ENCODE measurements at places on chromosomes 12 and 14.

- no peak for DNase-seq
Observed at GRCh38 chr14:84250893-84251292, 1279.1 kb upstream of the FLRT2 start.

DNA sequence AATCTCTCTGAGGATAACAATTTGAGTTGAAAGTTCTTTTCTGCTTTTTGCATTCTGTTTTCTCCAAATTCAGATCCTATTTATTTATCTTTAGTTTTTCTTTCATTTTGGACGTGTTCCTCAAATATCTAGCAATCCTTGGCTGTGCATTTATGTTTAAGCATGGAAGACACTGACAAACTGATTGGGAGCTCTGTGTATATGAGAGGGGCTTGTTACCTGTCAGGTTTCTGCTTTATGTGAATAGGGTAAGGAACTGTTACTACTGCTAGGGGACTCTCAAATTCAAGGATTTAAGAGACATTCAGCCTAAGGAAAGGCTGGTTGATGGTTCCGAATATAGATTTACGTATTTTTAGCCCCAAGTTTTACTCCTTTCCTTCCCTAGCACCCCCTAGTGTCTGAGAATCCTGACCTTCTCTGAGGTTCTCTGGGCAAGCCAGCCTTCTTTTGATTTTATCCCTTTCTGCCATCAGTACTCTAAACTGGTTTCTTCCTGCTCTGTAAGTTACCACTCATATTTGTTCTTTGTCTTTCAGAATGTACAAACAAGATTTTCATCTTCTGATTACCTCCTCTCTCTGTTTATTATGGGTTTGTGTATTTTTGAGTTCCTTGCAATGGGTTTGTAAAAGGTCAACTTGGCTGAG, 30.5 kb downstream of the YLPM1 start:
- DNase-seq = no peak

DNA sequence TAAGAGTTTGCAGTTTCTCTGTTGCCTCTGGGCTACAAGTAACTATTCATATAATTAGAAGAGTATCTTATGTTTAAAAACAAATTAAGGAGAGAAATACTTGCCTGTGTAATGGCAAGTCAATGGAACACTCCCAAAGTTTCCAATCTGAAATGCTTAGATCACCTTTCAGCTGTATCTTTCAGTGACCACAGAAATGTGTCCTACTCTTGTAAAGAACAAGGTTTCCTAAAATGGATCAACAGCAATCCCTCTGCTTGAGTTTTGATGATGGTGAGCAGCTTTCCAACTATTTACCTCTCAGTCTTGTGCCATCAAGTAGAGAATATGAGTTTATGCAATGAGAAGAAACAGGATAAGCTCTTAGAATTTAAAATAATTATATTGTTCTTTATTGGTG, 92.9 kb downstream of the ERGIC2 start:
- no peak for DNase-seq

DNA sequence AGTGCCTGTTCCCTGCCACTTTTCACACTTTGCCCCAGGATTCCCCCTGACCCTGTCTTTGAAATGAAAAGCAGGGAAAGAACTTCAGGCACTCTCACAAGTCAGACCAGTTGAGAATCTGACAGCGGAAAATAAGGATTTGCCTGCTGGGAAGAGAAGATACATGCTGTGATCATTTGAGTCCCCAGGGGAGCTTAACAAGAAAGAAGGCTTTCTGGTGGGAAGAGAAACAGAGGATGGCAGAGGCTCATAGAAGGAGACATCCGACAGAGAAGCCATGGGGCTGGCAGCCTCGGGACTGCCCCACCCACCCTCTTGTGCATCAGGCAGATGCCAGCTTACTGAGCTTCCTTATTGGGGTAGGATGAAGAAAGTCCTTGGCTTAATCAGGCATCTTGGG, 11.9 kb downstream of the TTC9 start:
- DNase-seq = no peak

- DNase-seq = no peak
Observed at GRCh38 chr14:68733086-68733914, 59.6 kb downstream of the ZFP36L1 start.

DNA sequence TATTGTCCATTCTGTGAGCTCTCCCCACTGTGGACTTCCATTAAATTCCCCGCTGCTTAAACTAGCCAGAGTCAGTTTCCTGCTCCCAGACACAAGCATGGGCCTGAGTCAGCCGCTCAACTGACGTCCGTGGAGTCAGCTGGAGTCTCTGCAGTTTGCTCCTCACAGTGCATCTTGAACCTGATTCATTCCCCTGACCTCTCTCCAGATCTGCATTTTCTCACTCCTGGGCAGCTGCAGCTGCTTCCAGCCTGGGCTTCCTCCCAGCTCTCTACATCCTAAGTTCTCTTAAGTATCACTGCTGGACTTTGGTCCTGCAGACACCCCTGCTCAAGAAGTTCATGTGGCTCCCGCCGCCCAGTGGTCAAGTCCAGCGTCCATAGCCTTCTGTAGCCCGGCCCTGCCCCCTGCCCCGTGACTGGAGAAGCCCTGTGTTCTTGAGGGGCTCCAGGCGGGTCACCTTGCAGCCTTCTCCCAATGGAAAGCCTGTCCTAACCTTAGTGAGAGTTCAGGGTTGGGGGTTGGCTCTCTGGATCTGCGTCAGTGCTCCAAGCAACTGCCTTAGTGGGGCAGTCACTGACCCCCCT, 20.0 kb downstream of the NFKBIA start:
- no peak for DNase-seq

- no peak for DNase-seq
Observed at GRCh38 chr14:82667501-82667900, 1133.8 kb upstream of the SEL1L start.

GRCh38 chr12:5907807-5908206, 37.3 kb downstream of the ANO2 start:
- DNase-seq = no peak

- no peak for DNase-seq
Observed at GRCh38 chr12:102063069-102063468, 1.3 kb upstream of the WASHC3 start.

DNA sequence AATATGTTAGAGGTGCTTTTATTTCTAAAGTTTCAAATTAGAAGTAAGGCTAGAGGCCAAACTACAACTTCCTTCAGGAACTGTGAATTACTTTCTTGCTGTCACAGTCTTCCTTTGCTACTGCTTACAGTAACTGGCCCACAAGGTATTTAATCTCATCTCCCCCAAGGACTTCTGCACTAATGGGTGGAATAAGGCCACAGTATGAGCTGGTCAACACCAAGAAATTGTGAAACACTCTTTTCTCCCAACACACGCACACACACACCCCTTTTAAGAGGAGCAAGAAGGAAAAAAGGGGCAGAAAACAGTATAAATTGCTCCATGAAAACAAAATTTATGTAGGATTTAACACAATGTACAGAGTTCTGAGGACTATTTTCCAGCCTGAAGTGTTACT, 45.6 kb downstream of the SCAF11 start:
- DNase-seq = no peak

- no peak for DNase-seq
Observed at GRCh38 chr12:117593815-117594400, 232.5 kb upstream of the NOS1 start.

DNA sequence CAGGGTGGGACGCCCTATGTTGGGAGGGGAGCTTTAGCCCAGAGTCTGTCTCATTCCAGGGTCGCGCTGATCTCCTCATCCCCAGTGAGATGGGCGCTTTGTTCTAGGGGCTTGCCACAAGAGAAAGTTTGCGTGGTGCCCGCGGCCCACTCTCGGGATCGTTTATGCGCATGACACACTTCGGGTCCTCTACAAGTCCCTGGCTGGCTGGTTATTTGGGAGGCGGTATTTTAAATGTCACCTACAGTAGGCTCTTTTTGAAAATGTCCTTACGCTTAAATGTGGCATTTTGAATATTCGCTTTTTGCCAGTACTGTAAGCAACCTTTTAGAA, 541 bp downstream of the GOLT1B start:
- no peak for DNase-seq

DNA sequence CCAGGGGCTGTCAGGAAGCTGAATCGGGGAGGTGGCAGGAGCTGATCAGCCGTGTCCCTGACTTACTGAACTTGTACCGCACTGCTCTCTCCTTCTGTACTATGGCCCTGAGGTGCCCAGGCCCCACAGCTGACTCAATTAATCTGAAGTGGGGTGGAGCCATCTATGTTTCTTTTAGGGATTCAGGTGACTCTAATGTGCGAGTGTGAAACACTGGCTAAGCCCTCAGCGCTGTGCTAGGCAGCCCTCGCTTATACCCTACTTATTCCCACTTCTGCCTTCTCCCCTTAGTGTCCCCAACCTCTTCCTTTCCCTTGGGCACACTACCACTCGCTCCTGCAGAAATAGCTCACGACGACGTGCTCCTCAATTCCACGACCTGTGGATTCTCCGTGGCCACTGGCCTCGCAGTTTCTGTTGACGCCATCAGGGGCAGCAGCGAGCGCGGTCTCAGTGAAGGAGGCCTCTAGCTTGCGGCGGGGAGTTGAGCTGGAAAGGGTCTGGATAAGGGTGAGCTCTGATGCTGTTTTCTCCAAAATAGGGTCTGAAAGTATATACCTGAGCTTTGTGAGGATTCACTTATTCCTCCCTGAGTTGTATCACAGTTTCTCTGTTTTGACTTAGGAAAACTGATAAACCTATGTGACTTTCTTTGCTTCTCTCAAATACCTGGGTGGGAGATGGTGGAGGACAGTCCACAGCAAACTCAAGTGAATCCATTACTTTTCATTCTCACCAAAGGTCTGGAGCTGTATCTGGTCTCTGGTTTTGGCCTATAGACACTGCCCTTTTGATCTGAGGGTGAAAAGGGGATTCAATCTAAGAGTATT, 167.6 kb downstream of the SLC41A2 start:
- no peak for DNase-seq

DNA sequence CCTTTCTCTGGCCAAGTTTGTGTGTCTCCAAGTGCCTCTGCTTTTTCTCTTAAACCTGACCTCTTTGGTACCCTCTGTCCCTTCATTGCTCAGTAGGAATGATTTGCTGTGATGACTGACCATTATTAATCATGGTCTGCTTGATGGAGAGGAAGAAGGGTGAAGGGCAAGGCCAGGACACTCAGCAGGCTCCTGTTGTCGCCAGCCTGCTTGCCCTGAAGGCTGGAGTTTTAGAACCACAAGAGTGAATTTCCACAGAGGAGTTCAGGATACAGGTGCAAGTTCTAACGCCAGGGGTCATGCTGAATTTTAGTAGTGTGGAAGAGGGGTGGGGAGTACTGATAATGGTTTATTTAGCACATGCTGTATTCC, 2.8 kb upstream of the ITGA5 start:
- no peak for DNase-seq

- no peak for DNase-seq
Observed at GRCh38 chr14:54785136-54785777, 117.4 kb downstream of the GCH1 start.

DNA sequence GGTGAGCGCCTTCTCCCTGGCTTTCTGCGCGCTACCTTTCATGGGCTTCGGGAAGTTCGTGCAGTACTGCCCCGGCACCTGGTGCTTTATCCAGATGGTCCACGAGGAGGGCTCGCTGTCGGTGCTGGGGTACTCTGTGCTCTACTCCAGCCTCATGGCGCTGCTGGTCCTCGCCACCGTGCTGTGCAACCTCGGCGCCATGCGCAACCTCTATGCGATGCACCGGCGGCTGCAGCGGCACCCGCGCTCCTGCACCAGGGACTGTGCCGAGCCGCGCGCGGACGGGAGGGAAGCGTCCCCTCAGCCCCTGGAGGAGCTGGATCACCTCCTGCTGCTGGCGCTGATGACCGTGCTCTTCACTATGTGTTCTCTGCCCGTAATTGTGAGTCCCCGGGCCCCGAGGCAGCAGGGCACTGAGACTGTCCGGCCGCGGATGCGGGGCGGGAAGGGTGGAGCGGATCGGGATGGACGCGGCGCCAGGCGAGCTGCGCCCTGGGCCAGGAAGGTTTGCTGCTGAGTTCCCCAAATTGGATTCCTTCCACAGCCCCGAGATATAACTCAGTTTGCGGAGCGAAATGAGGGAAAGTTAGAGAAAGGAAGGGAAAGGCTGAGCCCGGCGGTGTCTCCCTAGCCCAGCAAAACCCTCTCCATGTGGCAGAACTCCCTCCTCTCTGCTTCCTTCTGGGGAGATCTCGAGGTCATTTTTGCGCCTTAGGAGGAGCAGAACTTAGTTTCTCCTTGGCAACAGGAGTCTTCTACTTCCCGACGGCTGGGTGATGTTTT, 972 bp downstream of the PTGDR start:
- DNase-seq = no peak

GRCh38 chr12:66694666-66695613, 16.1 kb upstream of the GRIP1 start:
- DNase-seq = no peak

DNA sequence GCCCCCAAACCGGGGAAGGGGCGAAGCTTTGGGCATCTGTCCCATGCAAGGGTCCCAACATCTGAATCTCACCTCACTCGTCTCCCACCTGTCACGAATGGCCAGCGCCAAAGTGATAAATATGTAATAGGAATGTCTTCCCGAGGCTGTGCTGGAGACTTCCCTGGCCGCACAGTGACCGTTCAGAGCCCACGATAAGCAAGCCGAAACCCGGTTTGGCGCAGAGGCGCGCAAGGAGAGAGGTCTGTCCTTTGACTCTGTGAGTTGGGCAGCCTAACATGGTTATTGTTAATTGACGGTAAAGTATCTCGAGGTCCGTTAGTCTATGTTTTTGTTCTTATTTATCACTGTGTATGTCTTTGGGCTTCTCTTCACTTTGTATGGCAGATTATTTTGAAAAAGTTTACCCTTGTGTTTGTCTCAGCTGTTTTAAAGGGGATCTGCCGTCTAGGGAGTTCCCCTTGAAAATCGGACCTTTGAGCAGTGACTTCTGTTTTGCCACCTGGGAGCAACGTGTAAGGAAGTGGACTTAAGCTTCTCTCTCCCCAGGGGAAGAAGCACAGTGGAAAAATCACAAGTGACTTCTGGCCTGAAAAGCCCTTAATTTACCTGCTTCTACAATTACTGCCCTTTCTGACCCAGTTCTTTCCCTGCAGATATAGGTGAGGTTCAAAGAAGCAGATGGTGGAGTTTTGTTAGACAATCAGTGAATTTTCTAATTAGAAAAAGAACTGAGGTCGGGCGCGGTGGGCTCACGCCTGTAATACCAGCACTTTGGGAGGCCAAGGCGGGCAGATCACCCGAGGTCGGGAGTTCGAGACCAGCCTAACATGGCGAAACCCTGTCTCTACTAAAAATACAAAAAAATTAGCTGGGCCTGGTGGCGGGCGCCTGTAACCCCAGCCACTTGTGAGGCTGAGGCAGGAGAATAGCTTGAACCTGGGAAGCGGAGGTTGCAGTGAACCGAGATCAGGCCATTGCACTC, 1.1 kb upstream of the TM9SF1 start:
- DNase-seq = no peak

DNA sequence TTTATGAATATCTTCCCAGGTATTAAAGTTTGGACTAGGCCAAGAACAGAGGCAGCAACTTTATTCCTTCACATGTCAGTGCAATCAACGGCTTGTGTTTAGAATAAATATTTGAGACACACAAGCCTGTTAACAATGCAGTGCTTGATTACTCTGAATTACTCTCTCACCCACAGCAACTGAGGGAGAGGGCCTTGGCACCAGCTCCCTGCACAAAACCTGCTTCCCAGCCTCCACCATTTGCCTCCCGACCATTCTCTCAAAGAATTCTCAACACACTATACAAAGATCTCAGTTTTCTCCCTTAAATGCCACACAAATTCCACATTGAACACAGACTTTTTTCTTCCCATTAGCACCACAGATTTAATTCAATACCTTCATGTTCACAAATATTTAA, 77.0 kb downstream of the STON2 start:
- DNase-seq = no peak

Data from CD4-positive, alpha-beta memory T cell (primary cell).